ENCODE measurements at places on chromosomes 6 and 20.

DNA sequence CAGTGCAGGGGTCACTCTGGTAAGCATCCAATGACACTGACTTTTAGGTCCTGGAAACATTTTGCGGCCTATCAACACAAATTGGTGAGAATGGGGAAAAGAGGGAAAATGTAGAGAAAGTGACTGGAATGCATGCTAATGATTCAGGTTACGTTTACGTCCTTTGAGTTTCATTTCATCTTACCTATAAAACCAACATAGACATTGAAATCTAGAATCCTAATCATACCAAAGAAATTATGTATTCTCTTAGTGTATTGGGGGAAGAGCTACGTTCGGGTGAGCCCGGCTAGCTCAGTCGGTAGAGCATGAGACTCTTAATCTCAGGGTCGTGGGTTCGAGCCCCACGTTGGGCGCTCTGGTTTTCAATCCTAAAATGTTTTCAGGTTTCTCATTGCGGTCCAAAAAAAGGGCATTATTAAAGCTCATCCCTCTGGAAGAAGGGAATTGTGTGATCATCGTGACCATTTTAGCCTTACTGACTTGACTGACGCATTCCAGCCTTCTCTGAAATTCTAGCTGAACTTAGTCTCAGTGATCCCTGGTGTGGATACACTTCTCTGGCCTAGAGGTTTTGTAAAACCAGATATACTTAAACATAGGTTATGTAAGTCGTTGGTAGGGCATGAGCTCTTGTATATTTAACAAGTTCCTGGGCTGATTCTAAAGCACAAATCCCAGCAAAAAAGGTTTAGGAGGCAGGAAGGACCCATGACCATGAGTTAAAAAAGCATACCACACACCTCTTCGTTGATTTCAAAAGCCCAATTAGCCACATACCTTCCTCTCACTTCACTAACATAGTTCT, 18.3 kb downstream of the HMGN4 start:
- DNase-seq: peak; percentile 63

DNA sequence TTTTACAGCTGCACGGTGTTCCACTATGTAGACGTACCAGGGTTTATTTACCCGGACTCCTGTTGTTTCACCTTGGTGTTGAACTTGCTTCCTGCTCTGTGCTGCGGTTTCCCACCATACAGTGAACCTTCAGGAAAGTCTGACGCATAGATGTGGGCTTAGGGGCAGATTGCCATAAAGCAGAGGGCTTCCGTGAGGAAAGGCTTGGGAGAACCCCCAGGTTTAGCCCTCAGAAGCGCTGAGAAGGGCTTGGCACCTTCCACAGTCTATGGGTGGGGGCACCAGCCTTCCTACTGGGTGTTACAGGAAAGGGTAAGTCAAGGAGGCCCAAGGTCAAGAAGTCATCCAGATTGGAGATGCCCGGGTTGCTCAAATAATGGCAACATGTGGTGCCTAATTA, 19.2 kb upstream of the MRPS18A start:
- no peak for DNase-seq

GRCh38 chr6:7261032-7261841, 51.8 kb downstream of the SSR1 start:
- DNase-seq: peak; percentile 90

- no peak for DNase-seq
These were observed 37.8 kb downstream of the ELOVL4 start for GRCh38 chr6:79909517-79909916.

DNA sequence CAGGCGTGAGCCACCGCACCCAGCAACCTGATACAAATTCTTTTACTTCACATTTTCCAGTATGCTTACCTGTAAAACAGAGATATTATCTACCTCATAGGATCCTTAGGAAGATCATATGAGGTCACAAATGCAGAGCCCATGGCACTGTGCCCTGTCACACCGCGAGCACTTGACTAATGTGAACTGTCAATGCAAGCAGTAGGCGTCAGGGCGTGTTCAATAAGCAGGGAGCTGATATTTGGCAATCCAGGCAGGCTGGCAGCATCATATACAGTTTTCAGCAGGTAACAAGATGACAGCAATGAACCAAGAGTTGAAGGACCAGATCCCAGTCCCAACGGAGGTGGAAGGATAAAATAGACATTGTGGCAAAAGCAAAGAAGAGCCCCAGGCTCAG, 14.6 kb upstream of the ARID1B start:
- DNase-seq: no peak

DNA sequence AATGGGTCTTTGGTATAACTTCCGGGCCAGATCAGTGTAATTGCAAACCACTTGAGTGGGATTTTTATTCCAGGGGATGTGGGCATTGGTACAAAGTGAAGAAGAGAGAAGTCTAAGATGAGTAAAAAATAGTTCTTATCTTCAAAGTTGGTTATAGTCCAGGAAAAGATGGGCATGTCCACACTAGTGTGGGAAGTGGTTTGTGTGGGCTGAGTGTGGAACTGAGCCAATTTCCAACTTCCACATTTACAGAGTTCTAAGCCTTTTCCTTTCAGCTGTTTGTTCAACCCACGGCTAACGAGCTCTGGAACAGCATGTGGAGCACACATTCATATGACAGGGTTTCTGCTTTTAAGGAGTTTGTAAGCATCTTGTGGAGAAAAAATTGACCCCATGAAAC, 72.3 kb upstream of the IFNGR1 start:
- no peak for DNase-seq

GRCh38 chr6:28345201-28345600, 4.5 kb upstream of the ZKSCAN3 start:
- DNase-seq: no peak

GRCh38 chr20:49785852-49786175, 26.8 kb upstream of the SLC9A8 start:
- DNase-seq: no peak

DNA sequence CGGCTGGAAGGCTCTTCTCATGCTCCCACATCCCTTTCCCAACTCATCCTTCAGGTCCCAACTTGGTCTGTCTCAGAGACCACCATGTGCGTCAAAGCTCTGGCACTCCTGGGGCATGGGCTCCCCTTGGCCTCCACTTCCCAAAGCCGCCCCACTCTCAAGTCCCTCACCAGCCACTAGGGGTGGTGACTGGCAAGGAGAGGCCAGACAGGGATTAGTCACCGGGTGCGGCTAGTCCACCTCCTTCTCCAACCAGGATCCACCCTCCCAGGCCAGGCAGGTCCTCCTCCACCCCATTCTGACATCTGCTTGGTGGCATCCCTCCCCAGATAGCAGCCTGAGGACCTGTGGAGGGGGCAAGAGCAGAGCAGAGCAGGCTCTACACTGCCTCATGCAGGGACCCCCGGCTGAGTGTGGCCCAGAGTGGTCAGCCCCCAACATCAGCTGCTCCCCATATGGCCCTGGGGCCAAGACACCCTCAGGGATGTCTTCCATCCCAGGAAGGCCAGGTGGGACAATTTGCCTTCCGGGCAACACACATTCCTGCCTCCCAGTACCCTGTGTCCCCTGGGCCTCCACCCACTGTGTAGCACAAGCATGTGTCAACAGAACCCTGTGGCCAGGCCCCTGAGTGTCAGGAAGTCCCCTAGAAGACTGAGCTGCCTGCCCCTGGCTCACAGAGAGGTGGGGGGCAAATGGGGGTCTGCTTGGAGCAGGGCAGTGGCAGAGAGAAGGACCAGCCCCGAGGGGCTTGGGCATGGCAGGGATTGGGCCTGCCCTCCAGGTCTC, 29.2 kb downstream of the YTHDF1 start:
- no peak for DNase-seq
